ENCODE measurements at places on chromosomes 4 and X.

- H3K36me3 ChIP-seq, result no peaks in the 10 kb centered on the region
- no peaks in the 10 kb centered on the region for H3K4me1 ChIP-seq
- DNase-seq, result no peak
- no peak overlapping the region for H3K4me3 ChIP-seq
Measured at GRCh38 chr4:154367659-154368058, 123.9 kb downstream of the DCHS2 start.

DNA sequence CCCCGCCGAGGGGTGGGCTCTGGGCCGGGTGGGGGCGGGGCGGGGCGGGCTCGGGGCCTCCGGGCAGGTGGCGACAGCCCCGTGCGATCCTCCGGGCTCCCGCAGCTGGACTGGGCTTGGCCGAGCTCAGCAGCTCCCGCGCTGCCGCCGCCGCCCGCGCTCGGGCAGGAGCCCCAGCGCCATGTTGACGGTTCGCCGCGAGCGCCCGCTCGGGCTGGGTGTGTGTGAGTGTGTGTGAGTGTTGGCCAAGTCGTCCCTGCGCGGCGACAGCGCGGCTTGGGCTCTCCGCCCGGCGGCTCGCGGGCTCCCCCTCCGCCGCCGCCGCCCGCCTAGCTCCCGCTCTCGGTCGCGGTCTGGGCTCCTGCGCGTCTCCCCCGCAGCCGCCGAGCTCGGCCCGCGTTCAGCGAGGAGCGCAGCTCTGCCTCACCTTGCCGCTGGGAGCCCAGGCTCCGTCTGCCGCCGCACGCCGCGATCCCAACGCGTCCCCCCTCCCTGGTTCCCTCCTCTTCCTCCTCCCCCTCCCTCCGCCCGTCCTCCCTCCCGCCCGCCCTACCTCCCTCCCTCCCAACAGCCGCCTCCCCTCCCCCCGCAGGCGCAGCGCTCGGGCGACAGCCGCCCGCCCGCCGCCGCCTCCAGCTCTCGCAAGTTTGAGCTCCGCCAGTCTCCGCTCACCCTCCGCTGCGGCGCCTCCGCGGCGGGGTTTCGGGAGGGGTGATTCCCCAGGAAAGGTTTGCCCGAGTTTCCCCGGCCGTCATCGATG lies at the start of gene BCOR:
Gene BCOR (minus strand): TSS at position 455 of the 760 bp plus-strand sequence. CDS start 20,029 bp downstream, outside the sequence.
- H3K4me3 ChIP-seq, result peak within 1 kb of the TSS; percentile 83
- H3K27me3 ChIP-seq, result peaks cover 18% of the 10 kb centered on the region
- DNase-seq, result peak; percentile 67
- no peaks in the 10 kb centered on the region for H3K36me3 ChIP-seq
- H3K4me1 ChIP-seq, result peaks cover 56% of the 10 kb centered on the region

DNA sequence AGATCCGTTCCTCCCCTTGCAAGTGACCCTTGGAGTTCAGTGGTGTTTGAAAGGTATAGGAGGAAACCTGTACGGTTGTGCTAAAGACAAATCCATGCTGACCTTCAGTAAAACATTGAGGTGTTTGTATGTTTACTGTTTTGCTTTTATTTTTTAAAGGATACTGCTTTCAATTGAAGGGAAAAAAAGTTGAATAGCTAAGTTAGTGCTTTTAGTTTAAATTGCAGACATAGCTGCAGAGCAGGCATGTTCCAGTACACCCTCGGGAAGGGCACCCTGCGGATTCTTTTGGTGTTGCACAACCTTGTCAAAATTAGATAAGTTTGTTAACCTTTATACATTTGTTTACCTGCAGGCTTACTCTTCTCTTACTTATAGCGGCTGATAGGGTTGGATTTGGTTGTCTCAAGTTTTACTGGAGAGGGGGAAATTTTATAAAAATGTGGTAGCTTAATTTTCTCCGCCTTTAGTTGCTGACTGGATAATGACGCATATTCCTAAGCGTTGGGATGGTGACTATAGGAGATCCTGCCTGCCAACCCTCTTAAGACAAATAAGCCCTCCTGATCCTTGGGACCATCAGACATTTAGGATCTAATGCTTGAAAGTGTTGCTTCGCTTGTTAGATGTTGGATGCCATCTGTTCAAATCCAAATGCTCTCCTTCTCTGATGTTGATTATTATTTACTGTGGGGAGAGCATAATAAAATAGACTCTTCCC lies 2.0 kb downstream of the RAPGEF2 start:
- peaks cover 49% of the 10 kb centered on the region for H3K4me1 ChIP-seq
- H3K27ac ChIP-seq, result peak overlapping the region; percentile 98
- DNase-seq, result peak; percentile 13
- H3K36me3 ChIP-seq, result no peaks in the 10 kb centered on the region

GRCh38 chr4:143234153-143234552 lies 49.4 kb downstream of the USP38 start:
- peaks cover 7% of the 10 kb centered on the region for H3K4me1 ChIP-seq
- H3K36me3 ChIP-seq, result no peaks in the 10 kb centered on the region
- no peaks in the 10 kb centered on the region for H3K27me3 ChIP-seq
- no peak overlapping the region for H3K4me3 ChIP-seq
- H3K27ac ChIP-seq, result no peak overlapping the region

DNA sequence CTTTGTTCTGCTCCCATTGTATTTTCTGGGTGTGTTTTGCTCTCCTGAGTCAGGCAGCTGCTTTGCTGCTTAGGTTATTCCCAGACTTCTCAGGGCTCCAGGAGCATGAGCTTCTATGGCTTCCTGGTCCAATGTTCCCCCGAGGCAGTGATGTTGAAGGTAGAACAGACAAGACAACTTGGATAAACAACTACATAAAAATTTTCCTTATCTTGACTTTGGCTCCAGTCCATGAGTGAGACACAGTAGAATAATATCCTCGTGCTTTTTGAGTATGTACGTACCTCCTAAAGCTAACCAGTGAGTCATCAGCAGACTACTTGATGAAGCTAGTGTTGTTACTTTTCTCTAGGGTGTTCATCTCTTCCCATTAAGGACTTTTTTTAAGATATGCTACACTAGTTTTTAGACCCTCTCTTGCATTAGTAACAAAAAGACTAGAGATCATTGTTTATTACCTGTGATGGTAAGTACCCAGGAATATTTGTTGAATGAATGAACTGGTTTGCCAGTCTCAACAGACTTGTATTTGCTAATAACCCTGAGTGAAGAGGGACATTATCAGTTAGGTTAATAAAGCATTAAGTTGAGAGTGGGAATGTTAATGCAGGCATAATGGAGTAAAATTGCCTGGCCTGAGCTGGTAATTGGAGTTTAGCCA lies 131.9 kb downstream of the FHIP1A start:
- H3K27me3 ChIP-seq, result peaks cover 3% of the 10 kb centered on the region
- H3K27ac ChIP-seq, result peak overlapping the region; percentile 9

GRCh38 chrX:121298499-121298898 lies 251.1 kb downstream of the GLUD2 start:
- DNase-seq, result no peak
- no peak overlapping the region for H3K27ac ChIP-seq

DNA sequence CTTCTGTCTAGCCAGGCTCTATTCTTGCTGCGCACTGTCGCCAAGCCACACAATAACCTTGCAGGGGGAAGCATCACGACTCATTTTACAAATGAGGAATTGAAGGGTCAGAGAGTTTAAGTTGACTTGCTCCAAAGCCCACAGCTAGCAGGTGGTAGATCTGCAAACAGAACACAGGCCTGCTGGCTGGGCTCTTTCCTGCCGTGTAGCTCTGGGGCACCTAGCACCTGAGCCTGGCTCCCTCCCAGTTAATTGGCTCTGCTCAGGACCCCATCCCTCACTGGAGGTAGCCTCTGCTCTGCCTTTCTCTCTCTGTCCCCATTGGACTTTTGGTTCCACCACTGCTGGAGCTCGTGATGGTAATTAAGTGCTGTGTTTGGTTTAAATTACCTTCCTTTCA lies 98.5 kb downstream of the NSUN7 start:
- no peak for DNase-seq
- H3K4me3 ChIP-seq, result no peak overlapping the region
- H3K27me3 ChIP-seq, result peaks cover 3% of the 10 kb centered on the region
- H3K27ac ChIP-seq, result no peak overlapping the region
- peaks cover 50% of the 10 kb centered on the region for H3K4me1 ChIP-seq
- peaks cover 5% of the 10 kb centered on the region for H3K36me3 ChIP-seq

DNA sequence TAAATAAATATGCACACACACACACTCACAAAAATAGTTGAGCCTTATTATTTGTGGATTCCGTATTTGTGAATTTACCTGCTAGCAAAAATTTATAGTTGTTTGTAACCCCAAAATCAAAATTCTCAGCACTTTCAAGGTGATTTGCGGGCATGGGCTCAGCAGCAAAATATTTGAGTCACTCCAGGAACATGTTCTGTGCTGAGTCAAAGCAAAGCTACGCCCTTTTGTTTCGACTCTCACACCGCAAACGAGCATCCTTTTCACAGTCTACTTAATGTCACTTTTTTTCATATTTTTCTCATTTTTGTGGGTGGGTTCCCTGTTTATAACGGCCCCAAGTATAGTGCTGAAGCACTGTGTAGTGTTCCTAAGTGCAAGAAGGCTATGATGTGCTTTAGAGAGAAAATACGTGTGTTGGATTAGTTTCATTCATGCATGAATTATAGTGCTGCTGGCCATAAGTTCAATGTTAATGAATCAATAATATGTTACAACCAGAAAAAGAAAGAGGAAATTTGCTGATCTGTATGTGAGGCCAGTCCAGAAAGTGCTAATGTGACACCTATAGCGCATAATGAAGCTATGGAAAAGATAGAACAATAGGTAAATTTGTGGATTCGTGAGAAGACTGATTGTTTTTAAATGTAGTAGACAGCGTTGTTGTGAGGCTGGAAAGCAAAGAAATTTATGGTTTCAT lies 723.2 kb upstream of the AGA start:
- H3K27ac ChIP-seq, result no peak overlapping the region
- no peaks in the 10 kb centered on the region for H3K4me1 ChIP-seq
- no peaks in the 10 kb centered on the region for H3K27me3 ChIP-seq

DNA sequence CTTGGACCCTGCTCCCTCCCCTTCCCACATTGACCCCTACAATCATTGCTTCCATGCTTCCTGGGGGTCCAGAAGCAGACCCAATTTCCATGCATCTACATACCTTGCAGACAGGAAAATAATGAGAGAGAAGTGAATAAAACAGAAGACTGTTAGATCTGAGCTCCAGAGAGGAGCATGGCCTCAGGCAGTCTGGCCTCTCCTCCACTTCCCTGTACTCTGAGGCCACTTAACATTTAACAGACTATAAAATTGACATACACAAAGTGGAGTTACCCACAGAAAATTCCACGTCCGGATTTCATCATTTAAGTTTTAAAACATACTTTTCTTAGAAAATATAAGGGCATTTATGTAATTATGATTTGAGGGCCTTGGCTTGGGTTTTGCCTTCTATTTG lies 2.1 kb upstream of the PRSS12 start:
- peaks cover 34% of the 10 kb centered on the region for H3K4me1 ChIP-seq
- no peaks in the 10 kb centered on the region for H3K36me3 ChIP-seq
- H3K27me3 ChIP-seq, result peaks cover 68% of the 10 kb centered on the region
- no peak overlapping the region for H3K4me3 ChIP-seq
- DNase-seq, result no peak
- H3K27ac ChIP-seq, result no peak overlapping the region

DNA sequence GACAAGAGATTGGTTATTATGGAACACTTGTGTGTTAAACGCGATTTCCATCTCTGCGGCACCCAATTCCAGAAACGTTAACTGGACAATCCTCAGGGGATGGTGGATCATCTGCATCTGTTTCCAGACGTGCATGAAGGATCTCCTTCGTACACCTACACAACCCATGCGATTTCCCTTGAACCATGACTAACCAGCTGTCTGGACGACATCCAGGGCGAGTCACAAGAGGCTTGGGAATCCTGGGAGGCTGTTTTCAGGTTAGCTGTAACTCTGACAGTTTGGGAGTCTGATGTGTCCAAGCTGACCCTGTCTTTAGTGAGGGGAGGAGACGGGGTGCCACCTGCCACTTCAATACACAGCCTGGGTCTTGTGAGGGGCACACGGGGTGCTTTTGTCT lies 84.5 kb downstream of the GATB start:
- no peak for DNase-seq
- H3K4me1 ChIP-seq, result peaks cover 79% of the 10 kb centered on the region
- H3K36me3 ChIP-seq, result peaks cover 6% of the 10 kb centered on the region
- H3K27ac ChIP-seq, result peak overlapping the region; percentile 84
- H3K27me3 ChIP-seq, result no peaks in the 10 kb centered on the region

DNA sequence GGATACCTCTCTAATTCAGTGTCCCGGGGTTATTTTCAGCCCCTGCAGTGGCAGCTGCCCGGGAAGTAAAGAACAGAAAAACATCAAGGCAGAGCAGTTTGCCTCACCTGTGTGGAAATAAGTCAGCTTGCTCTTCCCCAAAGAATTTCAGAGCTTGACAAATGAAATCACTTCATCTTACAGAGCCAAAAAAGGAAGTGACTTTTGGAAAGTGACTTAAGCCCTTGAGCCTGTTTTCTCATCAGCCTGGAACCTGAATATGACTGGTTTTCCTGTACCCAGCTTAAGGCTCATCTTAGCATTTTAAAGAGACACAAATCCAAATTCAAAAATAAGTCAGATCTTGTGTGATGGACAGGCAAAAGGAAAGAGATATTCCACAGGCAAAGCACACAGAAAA lies 211.6 kb downstream of the RCHY1 start:
- H3K4me3 ChIP-seq, result no peak overlapping the region
- H3K27ac ChIP-seq, result no peak overlapping the region
- H3K4me1 ChIP-seq, result no peaks in the 10 kb centered on the region
- H3K27me3 ChIP-seq, result peaks cover 23% of the 10 kb centered on the region

- H3K27ac ChIP-seq, result no peak overlapping the region
- no peaks in the 10 kb centered on the region for H3K4me1 ChIP-seq
- H3K36me3 ChIP-seq, result no peaks in the 10 kb centered on the region
- DNase-seq, result no peak
- H3K27me3 ChIP-seq, result no peaks in the 10 kb centered on the region
- no peak overlapping the region for H3K4me3 ChIP-seq
Measured at GRCh38 chr4:142497606-142498005, 348.5 kb downstream of the INPP4B start.

GRCh38 chrX:9352243-9352642 lies 112.6 kb upstream of the TBL1X start:
- no peak for DNase-seq
- peaks cover 9% of the 10 kb centered on the region for H3K27me3 ChIP-seq
- no peak overlapping the region for H3K4me3 ChIP-seq
- H3K27ac ChIP-seq, result no peak overlapping the region
- no peaks in the 10 kb centered on the region for H3K36me3 ChIP-seq

DNA sequence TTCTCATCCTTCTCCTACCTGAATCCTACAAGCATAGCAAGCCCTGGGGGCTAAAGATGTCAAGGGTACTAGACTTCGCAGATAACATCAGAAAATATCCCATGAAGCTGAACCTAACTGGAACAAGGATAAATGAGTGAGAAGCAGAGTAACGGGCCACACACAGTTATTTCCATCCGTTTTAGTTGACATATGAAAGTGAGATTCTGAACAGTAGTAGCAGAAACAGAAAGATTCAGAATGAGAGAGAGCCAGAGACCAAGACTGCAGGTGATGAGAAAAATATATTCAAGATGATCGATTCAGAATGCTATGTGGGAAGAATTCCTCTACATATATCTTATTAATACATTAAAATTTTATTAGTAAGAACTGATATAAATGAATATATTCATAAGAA lies 165.1 kb downstream of the TSPAN5 start:
- H3K27ac ChIP-seq, result no peak overlapping the region
- no peak for DNase-seq
- H3K4me3 ChIP-seq, result no peak overlapping the region

All from nephron progenitor cell (in vitro differentiated cells).